ENCODE measurements at places on chromosomes 2 and 18.
A peak's percentile ranks its signal among the peaks of the same experiment; 100 is the strongest.

- no peak for DNase-seq
Measured at GRCh38 chr2:75324861-75325284, 125.6 kb upstream of the TACR1 start.

- DNase-seq: no peak
Measured at GRCh38 chr2:238883421-238883901, 35.6 kb downstream of the TWIST2 start.

DNA sequence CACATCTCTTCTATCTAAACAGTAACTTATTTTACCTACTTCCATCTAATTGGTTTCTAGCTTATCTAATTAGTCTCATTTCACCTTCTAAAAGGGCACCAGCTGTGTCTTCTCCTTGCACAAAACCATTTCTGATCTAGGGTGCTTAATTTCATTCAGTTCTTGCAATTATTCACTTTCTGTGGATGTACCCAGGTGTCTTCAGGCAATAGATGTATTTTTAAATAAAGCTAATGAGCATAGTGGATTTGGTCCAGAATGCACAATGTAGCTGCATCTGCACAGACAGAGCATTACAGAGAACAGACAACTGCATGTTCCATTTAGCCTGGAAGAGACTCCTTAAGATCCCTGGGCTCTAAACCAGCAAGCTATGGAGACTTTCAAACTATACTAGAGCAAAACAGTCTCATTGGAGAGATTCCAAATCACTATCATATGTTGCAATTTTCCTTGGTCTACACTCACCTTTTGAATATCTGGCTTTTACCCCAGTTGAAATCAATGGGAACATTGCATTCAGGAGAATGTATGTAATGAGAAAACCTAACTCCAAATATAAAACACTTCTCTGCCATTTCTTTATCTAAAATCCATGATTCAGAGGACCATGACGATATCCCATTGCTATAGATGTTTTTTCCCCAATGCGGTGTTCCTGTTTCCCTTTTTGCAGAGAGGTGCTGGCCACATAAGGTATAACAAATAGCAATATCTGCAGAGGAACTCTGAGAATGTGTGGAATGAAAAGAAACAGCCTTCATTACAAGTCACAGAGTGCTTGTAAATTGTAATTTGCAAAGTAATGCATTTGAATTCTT lies 3.5 kb upstream of the RFX8 start:
- DNase-seq: no peak

- no peak for DNase-seq
Measured at GRCh38 chr2:13662055-13662454, 945.3 kb downstream of the TRIB2 start.

DNA sequence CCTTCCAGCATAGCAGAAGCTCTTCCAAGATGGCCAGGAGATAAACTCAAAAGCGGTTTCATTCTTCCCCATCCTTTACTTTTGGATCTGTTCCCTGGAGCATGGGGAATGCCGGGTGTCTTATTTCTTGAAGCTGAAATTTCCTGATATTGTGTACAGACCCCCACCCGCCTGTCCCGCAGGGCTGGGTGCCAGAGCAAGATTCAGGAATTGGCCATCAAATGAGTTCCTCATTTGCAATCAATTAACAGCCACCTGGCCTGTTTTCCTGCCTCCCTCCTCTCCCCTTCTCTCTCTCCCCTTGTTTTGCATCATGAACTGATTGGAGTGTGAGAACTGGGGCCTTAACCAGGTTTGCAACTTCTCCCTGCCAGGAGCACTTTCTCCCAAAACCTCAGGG lies 202.1 kb downstream of the SH3RF3 start:
- peak; percentile 73 for DNase-seq

- DNase-seq: no peak
Measured at GRCh38 chr2:123609077-123609476, 416.0 kb upstream of the CNTNAP5 start.

DNA sequence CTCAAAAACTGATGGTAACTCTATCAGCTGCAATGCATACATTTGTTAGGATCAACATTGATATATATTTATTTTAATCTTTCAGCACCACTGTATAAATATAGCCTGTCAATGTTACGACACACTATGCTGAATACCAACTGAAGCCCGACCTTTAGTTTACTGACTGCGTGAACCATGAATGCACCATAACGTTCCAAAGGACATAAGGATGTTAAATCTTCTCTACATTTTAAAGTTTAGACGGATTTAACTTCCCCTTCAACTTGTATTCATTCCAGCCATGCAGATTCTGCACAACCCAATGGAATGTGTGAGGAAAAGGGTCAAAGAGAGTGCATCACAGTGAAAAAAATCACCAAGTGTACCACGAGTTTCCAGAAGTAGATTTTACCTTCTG lies 489.5 kb downstream of the IRS1 start:
- no peak for DNase-seq

- DNase-seq: no peak
Measured at GRCh38 chr2:1721706-1722646, 22.3 kb downstream of the PXDN start.

DNA sequence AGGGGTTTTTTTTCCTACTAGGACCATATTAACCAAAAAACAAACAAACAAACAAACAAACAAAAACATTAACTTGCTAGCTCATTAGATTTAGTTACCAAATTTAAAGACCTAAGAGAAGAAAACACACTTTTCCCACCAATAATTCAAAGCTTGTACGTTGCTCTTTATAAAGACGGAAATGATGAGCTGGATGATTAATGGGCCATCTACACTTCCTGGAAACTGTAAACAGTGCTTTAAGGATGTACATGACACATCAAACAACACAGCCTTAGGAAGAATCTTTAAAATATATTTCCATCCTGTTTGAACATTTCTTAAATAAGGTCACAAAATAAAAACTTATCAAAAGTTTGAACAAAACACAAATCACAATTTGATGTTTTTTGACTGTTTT lies 982 bp downstream of the BMP10 start:
- no peak for DNase-seq

Data from NCI-H2171 (cell line).